ENCODE measurements at places on chromosomes 7 and 10.

GRCh38 chr10:89351412-89351779 is 23.6 kb downstream of the IFIT3 start:
- no peak for DNase-seq

DNA sequence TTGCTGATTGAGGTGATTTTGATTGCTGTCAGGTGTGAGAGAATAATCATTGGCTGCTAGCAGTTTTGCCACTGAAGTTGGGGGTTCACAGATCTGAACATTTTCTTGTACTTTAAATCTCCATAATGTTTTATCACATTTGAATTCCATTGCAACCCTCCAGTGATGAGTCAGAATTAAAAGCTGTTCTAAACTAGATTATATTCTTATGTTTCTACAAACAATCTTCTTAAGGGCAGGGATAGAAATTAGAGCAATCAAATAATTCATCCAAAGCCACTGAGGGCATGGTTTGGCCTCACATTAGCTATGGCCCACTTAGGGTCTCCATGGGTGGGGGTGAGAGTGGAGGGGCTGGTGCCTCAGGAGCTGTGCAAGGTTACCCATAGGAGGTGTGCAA is 53.0 kb upstream of the RPA3 start:
- DNase-seq, result no peak

DNA sequence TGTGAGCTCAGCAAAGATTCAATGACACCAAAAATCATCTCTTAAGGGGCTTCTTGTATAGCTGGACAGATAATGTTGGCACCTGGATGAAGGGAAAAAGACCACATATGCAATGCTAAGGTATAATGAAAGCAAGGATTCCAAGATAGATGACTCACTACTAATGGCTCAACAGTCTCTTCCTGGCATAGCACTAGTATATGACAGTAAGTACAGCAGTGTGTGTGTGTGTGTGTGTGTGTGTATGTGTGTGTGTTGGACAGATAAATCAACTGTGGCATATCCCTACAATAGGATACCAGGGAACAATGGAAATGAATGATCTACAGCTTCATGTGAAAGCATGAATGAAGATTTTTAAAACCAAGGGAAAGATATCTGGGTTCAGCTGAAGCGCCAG is 257.1 kb downstream of the SFMBT2 start:
- DNase-seq, result no peak

GRCh38 chr7:1393421-1393820 is 65.8 kb downstream of the MICALL2 start:
- DNase-seq, result no peak

- DNase-seq, result no peak
Measured at GRCh38 chr7:88756802-88757201, 2.7 kb upstream of the ZNF804B start.

GRCh38 chr7:24283897-24284698 is at the start of gene NPY:
NPY (plus strand) TSS chr7:24284190; CDS start chr7:24285241, 1,051 bp downstream.
- DNase-seq, result no peak

DNA sequence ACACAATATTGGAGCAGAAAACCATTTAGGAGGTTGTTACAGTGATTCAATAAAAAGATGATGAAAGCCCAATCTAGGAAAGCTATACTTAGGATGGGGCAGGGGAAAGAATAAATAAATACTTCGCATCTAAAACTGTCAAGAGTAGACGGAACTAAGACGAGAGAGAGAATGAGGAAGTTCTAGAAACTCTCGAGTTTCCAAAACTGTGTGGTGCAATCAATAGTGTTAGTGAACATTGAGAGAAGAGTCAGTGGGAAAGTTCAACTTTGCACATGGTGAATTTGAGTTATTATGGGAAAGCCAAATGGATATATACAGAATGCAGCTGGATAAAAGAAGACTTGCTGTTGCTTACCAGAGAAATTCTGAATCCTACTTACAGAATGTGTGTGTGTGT is 133.8 kb upstream of the MEOX2 start:
- no peak for DNase-seq

- DNase-seq, result no peak
Measured at GRCh38 chr7:39927018-39927417, 23.0 kb upstream of the CDK13 start.

DNA sequence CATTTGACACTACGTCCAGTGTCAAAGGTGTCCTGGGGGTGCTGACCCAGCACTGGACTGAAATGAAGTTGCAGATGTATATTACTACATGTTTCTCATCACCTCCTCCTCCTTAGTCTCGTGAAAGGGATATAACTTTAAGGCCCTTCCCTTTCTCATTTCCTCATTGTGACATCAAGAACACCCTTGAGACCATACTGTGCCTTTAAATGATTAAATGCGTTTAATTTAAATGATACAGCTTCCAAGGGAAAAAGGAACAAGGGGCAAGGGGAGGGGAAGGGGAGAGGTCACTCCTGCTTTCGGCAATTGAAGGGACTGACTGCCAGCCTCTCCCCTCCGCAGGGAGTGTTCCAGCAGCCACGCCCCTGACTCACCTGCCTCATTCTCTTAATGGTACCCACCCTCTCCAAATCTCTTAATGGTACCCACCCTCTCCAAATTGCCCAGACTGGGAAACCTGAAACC is 80.5 kb upstream of the KMT2E start:
- DNase-seq, result no peak

DNA sequence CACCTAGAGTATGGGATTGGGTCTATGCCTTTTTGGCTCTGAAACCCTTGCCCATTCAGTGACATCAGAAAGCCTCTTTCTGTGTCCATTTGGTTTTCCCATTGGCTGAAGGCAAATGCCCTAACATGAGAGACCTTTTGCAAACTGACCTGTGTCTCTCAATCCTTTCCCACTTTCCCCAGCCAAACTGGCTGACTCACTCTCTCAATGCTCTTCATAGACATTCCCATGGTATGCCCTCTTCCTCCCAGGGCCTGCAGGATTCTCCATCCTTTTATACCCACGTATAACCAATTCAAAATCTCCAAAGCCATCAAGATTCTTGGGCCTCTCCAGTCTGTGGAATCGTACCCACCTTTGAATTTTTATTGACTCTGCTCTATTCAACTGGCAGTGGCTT is 563.3 kb downstream of the GATA3 start:
- no peak for DNase-seq

DNA sequence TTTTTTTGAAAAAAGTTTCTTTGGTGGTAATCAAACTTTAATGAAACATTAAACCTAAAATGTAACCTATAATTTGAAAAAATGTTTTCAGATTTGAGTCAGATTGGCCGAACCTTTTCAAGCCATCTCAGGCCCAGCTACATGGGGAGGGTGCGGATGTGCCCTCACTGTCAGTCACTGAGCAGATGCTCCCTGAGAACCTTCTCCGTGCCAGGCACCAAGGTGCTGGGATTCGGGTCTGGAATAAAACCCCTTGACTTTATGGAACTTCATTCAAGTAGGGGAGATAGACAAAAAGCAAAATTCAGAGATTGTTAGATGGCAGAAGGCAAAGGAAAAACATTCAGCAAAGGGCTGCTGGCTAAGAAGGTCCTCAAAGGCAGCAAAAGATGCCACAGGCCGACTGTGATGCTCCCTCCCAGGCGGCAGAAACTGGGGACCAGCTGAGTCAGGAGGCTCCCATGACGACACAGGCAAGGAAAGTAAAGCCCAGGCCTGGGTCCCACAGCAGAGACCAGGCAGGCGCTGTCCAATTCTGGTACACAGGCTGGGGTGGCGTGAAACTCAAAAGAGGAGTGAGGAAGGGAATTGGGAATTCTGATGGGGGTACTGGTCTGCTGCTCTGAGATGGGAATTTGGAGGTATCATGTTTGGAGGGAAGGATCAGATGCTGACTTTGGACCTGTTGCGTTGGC is 82.2 kb upstream of the DDC start:
- DNase-seq, result no peak

GRCh38 chr7:136293272-136293671 is 316.1 kb upstream of the MTPN start:
- DNase-seq, result no peak

GRCh38 chr10:79374312-79375191 is 27.3 kb downstream of the PPIF start:
- peak; percentile 31 for DNase-seq

DNA sequence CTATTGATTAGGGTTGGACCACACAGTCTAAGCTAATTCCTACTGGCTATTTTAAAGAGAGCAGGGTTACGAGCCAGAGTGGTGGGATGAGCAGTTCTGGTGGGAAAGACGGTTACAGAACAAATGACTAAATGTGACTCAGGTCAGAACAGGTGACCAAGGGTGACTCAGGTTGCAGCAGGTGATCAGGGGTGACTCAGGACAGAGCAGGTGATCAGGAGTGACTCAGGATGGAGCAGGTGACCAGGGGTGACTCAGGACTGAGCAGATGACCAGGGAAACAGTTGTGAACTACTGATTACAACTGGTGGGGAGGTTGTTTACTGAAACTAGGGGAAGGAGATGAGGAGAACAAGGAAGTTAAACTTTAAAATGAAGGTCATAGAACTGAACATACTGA is 366.3 kb downstream of the ABCA13 start:
- no peak for DNase-seq

GRCh38 chr7:105621617-105622016 is 40.3 kb upstream of the EFCAB10 start:
- no peak for DNase-seq

- no peak for DNase-seq
Measured at GRCh38 chr10:55033061-55033460, 232.0 kb upstream of the PCDH15 start.

- DNase-seq, result no peak
Measured at GRCh38 chr10:79367426-79368189, 20.3 kb downstream of the PPIF start.

- no peak for DNase-seq
Measured at GRCh38 chr10:119113751-119114732, 10.1 kb downstream of the DENND10 start.

DNA sequence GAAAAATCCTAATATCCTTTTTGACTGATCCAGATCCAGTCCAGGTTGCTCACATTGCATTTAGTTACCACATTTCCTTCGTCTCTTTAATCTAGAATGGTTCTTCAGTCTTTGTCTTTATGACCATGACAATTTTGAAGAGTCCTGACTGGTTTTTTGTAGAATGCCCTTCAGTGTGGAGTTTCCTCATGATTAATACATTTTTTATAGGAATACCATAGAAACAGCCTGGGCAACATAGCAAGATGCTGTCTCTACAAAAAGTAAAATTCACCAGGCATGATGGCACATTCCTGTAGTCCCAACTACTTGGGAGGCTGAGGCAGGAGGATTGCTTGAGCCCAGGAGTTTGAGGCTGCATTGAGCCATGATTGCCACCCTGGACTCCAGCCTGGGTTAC is 285.0 kb upstream of the KAT6B start:
- DNase-seq, result no peak

- DNase-seq, result no peak
Measured at GRCh38 chr10:113739577-113739976, 11.9 kb upstream of the PLEKHS1 start.

DNA sequence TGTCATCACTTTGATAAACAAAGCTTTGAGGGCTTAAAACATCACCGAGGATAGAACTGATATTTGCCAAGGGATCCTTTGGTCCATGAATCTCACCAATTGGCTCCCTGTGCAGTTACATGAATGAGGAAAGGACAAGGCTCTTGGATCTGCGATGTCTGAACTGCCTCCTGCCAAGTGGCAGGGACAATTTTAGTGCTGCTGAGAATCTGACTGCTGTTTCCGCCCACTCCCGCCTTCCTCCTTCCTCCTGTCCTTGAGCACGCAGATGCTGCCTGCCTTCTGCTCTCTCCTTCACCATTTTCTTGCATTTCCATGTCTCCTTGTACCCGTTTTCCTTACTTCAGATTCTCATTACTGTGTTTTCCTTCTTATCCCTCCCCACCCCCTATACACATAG is 26.8 kb upstream of the ITPRID1 start:
- DNase-seq, result no peak

DNA sequence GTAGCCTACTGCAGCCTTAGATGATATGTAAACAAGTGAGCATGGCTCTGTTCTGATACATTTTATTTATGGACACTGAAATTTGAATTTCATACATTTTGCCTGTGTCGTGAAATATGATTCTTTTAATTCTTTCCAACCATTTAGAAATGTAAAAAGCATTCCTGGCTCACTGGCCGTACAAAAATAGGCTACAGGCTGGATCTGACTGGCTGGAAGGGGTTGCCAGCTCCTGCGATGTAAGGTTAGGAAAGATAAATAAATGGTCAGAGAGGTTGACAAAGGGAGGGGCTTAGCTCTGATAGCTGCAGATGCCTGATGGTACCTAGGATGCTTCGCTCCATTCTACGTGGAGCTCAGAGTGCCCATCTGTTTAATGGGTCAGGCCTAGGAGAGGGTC is 3.4 kb downstream of the ADCYAP1R1 start:
- no peak for DNase-seq

All from NCI-H2029 (cell line).